Activated naive CD4-positive, alpha-beta T cell (primary cell): ENCODE measurements at places on chromosomes 6 and 20.

DNA sequence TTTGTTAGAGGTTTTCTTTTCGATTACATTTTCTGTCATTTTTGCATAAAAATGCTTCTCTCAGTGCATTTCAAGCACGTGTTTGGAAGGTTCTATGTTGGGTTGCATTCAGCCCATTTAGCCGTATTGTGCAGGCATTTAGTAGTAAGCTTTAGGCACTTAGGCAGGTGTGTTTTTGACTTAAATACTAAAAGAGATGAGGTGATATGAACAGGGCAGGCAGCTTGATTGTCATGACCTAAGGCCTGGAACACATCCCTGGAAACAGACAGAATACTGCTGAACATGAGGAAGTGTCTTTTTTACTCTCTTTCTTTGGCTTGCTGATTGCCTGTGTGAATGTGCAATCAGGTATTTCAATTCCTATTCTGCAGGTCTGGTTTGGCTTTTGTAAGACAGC lies 610.5 kb upstream of the MAN1A1 start:
- no peak for DNase-seq

DNA sequence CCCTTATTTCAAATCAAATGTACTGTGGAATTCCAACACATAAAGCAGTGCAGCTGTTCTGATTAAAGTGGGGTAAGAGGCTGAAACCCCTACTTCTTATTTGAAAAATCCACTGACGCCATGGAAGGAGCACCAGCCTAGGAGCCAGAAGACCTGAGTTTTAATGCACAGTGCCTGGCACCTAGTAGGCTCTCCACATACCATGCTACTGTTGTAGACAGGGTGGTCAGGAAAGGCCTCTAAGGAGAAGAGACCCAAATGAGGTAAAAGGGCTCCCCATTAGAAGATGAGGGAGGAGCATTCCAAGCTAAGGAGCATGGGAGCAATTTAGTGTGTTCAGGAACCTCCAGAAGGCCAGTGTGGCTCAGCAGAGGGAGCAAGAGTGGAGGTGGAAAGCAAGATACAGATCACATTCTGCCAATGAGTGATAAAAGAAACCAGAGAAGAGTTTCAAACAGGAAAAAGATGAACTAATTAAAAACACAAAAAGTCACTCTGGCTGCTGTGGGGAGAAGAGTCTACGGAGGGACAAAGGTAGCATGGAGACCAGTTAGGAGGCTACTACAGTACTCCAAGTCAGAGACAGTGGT lies 11.8 kb upstream of the ZNF76 start:
- DNase-seq = no peak

DNA sequence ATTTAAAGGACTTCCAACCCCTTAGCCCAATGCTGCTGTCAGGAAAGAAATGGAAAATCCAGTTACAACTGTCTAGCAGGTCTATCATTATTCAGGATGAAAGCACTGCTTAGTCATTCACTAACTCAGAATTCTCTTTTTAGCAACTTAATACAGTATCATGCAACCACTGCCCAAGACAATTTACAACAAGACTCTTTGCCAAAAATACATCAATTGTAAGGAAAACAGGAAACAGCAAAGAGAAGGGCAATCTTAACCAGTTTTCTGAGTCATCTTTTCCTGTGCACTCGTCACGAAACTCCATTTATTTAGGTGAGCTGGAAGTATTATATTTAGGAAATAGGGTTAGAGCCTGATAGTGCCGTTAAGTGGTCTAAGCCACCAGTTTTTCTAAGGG lies 1197.7 kb upstream of the CITED2 start:
- DNase-seq = no peak

DNA sequence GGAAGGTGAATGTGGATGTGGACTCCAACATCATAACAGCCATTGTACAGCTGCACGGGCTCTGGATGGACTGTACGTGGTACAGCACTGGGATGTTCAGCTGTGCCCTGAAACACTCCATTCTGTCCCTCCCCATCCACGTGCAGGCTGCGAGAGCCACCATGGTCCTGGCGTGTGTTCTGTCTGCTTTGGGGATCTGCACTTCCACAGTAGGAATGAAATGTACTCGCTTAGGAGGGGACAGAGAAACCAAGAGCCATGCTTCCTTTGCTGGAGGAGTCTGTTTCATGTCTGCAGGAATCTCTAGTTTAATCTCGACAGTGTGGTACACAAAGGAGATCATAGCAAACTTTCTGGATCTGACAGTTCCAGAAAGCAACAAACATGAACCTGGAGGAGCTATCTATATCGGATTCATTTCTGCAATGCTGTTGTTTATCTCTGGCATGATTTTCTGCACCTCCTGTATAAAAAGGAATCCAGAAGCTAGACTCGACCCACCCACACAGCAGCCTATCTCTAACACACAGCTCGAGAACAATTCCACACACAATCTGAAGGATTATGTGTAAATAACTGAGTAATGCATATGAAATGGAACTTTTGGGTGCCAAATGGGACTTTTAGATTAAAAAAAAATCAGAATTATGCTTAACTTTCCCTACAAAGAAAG lies 12.1 kb downstream of the CLDN20 start:
- no peak for DNase-seq

DNA sequence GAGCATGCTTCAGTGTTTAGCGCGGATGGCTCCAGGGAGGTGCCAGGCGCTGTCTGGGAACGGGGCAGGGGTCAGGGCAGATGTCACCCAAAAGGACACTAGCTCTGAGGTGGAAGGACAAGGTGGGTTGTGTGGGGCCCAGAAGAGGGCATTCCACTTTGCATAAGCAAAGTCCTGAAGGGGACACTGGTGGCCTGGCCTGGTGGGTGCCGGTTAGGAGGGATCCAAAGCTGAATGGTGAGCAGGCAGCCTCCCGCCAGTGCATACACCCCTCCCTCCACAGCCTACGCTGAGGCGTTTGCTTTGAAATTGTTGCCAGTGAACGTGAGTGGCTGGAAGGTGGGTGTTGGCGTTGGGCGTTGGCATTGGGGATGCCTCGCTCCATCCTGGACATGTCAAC lies 192.1 kb downstream of the BMP7 start:
- no peak for DNase-seq

DNA sequence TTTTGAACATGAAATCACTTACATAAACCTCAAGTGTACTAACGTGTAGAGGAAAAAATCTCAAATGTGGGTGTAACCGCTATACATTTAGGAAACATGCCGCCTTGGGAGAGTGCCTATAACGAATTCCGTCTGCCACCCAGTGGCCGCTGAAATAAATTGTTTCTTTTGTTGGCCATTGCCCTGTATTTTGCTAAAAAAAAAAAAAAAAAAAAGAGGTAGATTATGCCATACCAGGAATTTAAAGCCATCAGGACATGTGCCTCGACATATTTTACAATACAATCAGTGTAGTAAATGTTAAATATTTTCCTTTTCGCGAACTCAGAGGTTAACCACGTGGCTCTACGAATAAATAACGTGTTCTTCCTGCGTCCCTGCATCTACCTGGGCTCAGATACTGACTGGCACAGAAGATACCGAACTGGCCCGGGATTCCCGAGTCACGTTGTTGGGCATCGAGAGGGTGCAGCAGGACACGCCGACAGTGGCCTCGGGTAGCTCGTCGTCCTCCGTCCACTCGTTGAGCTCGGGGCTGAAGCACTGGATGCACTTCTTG lies 14.3 kb downstream of the KLHL31 start:
- no peak for DNase-seq

DNA sequence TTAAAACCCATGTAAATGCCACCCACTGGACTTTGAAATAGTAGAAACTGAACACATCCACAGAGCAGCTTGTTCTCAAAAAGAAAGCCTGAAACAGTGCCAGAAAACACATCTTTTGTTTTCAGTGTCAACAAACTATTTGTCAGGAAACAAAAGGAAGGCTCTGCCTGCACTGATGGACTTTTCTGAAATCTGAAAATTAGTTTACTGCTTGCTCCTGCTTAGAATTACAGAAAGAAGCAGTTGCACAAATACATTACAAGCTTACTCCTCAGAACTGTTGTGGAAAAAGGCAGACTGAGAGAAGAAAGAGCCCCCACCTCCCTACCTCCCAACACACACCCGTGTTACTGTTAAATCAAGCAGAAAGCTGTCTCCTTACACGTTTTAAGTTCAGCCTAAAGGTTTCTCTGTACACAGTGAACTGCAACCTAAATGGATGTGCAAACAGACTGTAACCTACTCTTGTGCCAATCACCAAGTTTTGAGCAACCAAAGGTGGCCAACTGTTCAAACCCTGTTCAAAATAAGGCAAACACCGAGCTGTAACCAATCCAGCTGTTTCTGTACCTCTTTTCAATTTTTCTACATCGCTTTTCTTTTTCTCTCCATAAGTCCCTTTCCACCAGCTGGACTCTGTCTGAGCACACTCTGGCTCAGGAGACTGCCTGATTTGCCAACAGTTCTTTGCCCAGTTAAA lies 43.7 kb downstream of the FRK start:
- no peak for DNase-seq

DNA sequence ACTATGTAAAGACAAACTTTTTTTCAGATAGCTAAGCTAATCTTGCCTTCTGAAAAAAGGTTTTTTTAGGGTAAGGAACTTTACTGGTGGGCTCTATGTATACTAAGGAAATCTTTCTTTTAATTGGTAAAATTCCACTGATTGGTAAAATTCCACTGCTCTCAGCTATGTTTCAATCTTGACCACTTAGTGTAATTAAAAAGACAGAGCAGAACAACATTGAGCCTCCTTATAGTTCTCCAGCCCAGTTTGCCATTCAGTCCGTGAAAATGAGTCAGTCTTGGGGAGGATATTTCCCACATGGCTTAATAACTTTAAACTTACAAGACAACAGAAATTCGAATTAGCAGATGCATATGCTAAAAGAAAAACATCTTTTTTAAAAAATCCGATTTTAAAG lies 92.7 kb downstream of the EYA4 start:
- no peak for DNase-seq

DNA sequence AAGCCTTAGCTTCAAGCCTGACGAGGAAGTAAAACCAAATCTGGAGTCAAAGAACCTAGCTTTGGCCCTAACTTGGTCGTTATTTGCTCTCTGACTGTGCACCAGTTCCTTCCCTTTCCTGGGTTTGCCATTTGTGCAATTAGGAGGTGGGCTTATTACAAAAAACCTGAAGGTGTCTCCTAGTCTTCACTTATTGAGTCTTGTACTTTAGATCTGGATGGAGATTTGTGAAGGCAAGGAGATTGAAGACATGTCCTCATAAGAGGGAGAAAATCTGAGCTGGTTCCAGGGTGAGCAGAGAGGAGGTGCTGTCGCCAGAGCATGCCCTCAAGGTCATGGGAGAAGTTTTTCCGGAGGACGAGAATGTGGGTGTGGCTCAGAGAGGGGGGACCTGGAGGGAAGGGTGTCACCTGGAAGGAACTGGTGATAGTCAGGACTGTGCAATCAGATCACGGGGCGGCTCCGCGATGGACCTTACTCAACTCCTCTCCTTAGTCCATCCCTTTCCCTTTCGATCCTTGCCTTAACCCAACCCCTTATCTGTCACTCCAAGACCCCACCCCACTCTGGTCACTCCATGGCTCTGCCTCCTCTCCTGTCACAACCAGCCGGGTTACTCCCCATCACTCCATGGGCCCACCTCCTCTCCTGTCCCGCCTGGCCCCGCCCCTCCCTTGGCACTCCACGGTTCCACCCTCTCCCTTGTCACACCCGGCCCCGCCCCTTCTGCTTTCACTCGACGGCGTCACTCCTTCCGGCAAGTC lies 588 bp upstream of the ACSS2 start:
- no peak for DNase-seq

DNA sequence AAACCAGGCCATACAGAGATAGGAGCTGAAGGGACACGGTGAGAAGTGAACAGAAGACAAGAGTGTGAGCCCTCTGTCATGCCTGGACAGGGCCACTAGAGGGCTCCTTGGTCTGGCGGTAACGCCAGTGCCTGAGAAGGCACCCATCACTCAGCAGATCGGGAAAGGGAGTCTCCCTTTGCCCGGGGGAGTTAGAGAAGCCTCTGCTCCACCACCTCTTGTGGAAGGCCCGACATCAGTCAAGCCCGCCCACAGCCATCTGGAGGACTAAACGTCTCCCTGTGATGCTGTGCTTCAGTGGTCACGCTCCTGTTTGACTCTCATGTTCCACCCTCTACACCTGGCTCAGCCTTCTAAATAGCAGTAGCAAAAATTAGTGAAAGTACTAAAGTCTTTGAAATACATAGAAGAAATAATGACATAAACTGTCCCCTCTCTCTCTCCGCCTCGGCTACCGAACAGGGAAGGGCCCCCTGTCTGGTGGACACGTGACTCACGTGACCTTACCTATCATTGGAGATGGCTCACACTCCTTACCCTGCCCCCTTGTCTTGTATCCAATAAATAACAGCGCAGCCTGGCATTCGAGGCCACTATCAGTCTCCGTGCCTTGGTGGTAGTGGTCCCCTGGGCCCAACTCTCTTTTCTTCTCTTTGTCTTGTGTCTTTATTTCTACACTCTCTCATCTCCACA lies 66.7 kb downstream of the RPP21 start:
- no peak for DNase-seq

GRCh38 chr20:53609491-53610445 lies 16.1 kb upstream of the ZNF217 start:
- peak; percentile 62 for DNase-seq
